ENCODE measurements at places on chromosomes 1 and 21. TPM values are rescaled to one million over a fixed set of nuclear protein-coding genes. Genes with fewer than 3 reads are reported as not detected.

The TRIM17 gene
- 15.0 TPM for polyA plus RNA-seq

The ARHGAP29 gene
- polyA plus RNA-seq = 8.1 TPM

The ADAMTSL4 gene
- 51.9 TPM for polyA plus RNA-seq

The DISP3 gene
- 0.18 TPM for polyA plus RNA-seq

The DIO1 gene
- not detected for polyA plus RNA-seq

The USH2A gene
- polyA plus RNA-seq = not detected

The C1QTNF12 gene
- polyA plus RNA-seq = not detected

The LCE2A gene
- not detected for polyA plus RNA-seq

The IL19 gene
- not detected for polyA plus RNA-seq

The GRHL3 gene
- polyA plus RNA-seq = not detected

The ATP6V1G3 gene
- polyA plus RNA-seq = not detected

The GBP5 gene
- polyA plus RNA-seq = 0.29 TPM

The TMEM269 gene
- 0.99 TPM for polyA plus RNA-seq

The ANGPTL3 gene
- polyA plus RNA-seq = 0.94 TPM

The TBX15 gene
- polyA plus RNA-seq = not detected

The MROH9 gene
- polyA plus RNA-seq = not detected

The FAM163A gene
- 0.06 TPM for polyA plus RNA-seq

DNA sequence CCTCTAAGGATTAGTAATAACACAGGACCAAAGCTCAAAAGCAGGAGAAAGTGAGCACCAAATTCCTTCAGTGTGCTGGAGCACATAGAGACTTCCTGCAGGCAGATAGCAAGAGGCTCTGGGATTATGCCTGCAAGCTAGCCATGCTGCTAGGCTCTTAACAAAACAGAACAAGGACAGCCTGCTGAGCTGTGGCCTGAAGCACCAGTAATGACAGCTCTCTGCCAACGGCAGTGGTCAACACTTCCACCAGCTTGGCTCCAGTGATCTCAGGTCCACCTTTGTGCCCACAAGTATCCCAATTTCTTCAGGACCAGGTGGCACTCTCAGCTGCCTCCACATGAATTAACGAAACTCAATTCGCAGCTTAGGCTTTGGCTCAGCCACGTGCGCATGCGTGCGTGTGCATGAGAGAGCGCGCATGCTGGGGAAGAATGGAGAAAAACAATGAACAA lies 64.2 kb downstream of the SLC45A1 start:
- DNase-seq = peak; percentile 46

DNA sequence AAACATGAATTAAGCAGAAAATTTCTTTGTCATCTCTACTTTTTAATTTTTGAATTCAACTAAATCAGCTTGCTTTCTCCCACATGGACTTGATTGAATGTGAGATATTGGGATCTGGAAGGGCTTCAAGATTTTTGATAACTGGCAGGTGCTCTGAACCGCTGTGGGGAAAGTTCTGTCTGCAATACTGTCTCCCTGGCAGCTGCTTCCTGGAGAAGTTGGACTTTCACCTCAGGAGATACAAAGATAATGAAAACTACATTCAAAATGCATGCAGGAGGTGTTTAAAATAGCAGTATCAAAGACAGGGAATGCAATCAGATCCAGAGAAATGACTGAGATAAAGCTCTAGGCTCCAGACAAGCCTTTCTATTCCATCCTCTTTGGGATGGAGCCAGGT lies 338.3 kb downstream of the NEGR1 start:
- DNase-seq = no peak

DNA sequence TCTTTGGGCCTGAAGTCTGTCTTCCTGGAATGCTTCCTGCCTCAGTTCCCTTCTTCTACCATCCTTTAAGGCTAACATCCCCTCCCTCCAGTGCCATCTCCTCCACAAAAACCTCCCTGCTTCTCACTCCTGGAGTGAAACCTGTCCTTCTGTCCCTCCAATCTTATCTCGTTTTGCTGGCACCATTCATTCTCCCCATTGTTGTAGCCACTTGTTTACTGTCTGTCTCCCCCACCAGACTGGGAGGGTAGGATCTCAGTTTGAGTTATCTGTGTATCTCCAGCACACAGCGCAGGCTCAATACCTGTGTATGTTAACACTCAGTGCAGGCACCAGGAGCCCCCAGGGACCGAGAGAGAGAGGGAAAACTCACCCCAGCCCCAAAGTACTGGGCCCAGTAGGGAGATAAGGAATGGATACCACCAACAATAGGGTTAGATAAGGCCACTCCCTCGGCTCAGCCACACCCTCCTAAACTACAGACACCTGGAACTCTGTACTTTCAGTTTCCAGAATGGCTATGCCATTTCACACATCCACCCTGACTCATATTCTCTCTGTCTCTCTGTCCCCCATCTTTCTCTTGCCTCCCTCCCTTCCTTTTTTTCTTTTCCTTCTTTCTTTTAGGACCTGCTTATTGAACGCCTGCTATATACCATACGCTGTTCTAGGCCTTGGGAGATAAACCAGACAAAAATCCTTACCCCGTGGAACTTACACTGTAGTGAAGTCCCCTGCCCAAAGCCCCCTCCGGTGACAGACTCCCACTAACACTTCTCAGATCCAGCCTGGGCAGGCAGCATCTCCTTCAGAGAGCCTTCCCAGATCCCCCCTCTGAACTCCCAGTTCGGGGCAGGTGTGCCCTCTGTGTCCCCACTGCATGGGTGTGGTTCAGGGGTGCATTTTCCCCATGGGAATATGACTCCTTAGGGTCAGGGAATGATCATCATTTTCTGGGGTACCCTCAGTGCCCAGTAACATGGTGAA lies 3.3 kb upstream of the SSBP3 start:
- DNase-seq = no peak

DNA sequence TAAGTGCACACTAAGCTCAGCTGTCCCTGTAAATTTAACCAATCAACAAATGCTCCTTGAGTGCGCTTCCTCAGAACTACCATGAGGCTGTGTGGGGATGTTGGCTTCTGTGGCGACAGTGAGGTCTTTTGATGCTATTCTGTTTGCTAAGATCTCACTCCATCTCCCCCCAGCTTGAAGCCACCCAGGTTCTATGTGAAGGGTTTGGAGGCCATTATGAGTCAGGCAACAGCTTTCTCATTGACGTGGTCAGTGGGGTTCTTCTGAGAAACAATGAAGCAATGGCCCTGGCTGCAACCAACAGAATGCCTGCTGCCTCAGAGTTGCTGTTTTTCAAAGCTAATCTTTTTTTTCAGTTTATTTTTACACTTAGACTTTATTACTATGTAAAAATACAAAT lies 205.5 kb downstream of the PTBP2 start:
- DNase-seq = peak; percentile 24

DNA sequence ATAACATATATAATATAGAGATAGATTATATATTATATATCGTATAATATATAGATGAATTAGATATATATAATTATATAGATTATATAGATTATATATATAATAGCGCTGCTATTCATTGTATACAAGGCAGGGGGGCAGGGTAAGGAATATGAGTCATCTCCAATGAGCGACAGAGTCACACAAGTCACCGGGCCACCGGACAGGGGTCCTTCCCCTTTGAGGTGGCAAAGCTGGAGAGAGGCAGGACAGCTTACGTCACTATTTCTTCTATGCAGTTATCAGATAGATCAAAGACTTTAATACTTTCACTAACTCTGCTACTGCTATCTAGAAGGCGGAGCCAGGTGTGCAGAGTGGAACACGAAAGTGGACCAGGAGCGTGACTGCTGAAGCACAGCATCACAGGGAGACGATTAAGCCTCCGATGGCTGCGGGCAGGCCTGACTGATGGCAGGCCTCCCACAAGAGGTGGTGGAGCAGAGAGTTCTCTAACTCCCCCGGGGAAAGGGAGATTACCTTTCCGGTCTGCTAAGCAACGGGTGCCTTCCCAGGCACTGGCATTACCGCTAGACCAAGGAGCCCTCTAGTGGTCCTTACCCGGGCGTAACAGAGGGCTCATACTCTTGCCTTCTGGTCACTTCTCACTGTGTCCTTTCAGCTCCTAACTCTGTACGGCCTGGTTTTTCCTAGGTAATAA lies 2154.7 kb downstream of the MRPL39 start:
- no peak for DNase-seq

DNA sequence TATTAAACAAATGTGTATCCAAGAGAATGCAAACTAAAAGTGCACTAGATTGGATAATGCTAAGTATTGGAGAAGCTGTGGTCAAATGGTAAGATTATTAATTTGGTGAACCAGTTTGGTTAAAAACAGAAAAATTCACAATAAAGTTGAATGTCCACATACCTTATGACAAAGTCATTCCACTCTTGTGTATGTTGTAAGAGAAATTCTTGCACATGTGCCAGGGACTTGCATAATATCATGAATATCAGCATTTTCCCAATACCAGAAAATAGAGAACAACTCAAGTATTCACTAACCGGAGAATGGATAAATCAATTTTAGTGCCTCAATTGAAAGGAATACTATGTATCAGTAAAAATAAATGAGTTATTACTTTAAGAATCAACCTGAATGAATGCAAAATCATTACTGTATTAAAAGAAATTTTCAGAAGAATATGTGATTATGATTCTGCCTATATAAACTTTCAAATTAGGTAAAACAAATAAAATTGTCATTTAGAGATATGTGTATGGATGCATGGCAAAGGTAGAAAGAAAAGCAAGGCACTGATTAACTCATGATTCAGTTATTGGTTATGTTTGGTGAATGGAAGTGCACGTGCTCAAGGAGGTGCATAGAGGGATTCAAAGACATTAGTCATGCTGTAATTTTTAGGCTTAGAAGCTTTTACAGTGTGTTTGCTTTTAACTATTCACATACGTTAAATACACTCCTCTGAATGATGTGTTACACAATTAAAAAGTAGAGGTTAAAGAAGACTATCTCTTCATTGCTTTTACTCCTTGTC lies 217.4 kb upstream of the KCNK2 start:
- DNase-seq = no peak

DNA sequence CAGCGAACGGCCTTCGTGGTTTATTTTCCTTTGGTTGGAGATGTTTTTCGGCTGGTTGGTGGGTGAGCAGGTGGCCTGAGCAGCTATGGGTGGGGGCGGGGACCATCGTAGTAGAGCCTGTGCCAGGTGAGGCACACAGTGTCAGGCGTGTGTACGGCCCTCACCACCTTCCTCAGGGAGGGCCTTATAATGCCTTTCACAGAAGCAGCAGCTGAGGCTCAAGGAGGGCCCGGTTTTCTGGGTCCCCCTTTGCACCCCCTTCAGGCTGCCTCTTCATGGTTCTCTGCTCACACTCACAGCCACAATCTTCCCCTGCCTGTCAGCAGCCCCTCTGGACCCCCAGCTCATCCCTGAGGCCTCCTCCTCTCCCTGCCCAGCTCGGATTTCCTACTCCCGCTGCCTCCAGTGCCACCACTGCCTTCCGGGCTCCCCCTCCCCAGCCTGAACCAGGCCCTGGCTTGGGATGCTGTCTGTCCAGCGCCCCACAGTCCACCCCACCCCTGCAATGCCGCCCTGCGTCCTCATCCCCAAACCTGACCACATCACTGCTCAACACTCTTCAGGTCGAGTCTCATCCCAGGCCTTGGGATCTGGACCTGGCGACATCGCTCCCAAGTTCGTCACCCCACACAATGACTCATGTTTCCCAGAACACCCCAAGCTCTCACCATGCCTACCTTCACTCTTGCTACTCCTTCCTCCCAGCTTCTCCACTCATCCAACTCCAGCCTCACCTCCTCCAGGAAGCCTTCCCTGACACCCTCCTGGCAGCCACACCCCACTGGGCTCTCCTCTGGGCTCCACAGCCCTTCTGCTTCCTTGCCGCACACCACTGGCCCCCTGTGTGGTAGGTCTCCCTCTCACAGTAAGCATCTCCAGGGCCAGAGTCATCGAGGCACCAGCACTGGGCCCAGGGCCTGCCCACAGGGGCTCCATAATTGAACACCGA lies 53.9 kb downstream of the DMRTB1 start:
- no peak for DNase-seq

DNA sequence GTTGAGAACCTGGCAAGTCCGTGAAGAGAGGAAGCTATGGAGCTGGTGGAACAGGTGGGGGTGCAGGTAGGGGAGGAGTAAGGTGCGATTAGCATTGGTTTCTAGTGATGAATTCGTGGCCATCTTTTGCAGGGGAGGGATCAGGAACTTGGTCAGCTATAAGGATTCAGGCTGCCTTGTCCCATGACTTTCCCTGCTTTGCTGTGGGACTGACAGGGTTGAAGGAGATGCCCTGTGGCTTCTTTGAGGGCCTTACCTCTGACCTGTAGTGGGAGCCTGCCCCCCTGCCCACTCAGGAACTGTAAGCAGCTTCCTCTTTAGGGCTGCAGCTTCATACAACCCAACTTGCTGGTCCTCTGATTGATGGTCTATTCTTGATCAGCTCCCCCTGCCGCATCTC lies 84.7 kb upstream of the CD34 start:
- no peak for DNase-seq

DNA sequence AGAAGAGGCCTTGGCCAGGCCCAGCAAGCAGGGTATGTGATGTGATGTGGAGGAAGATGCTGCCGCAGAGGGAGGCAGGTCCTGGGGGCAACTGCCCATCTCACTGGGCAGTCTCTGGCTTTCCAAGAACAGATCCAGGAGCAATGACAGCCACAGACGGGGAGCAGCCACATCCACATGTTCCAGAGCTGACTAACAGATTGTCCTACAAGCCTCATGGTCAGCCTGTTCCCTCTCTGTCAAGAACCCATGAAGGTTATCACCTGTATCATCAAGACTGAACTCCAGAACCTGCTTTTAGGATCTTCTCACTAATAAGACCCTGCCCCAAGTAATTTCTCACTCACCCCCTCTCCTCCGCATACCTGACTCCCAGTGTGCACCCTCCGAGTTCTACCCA lies 187.8 kb downstream of the RUNX1 start:
- no peak for DNase-seq

- DNase-seq = no peak
These were observed 16.6 kb upstream of the ESRRG start for GRCh38 chr1:216739793-216740192.

GRCh38 chr1:152640351-152640750 lies 17.4 kb upstream of the LCE3A start:
- no peak for DNase-seq

- DNase-seq = no peak
These were observed 35.8 kb downstream of the ATF6 start for GRCh38 chr1:161801955-161802354.

- no peak for DNase-seq
These were observed 31.0 kb upstream of the IL10 start for GRCh38 chr1:206803221-206803730.

GRCh38 chr1:69688193-69688592 lies 120.5 kb downstream of the LRRC7 start:
- DNase-seq = no peak

GRCh38 chr1:193019442-193020026 lies 39.6 kb downstream of the UCHL5 start:
- peak; percentile 66 for DNase-seq

DNA sequence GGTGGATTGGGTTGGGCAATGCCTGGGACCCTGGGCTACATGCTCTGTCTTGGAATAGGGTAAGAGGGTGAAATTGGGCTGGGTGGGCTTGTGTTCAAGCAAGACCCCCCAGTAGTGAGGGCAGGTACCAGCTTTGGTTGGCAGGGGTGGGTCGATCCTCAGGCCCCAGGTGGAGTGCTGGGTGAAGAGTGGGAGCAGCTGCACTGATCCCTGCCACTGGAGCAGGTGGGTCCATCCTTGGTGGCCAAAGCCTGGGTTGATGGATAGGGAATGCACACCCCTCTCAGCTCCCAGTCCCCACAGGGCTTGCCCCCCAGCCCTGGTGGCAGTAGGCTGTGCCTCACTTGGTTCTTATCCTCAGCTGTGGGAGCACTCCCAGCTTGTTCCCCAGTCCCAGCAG lies 135.2 kb downstream of the PCBP3 start:
- DNase-seq = no peak

- no peak for DNase-seq
These were observed 17.6 kb downstream of the OLFML2B start for GRCh38 chr1:162006081-162006480.

Measured in cardiac muscle cell (in vitro differentiated cells and primary cell).